ENCODE measurements at places on chromosomes 5 and 9.
A peak's percentile ranks its signal among the peaks of the same experiment; 100 is the strongest.

- DNase-seq = no peak
These were observed 173.2 kb downstream of the PRELID2 start for GRCh38 chr5:145661737-145662485.

DNA sequence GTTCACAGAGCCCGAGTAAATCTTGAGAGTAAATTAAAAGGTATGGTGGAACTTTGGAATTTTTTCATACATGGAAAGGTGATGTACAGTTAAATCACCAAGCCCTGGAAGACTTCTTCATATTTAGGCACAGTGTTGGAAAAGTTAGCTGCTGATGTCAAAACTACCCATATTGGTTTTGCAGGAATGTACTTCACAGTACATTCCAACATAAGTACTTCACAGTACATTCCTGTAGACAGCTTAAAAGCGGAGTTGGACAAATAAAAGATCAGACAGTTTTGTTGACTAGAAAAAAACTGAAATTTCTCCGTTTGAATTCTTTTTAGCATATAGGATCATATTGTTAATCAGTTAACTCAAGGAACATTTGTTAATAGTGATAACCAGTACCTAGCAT is 1.8 kb downstream of the RANBP17 start:
- DNase-seq = no peak

GRCh38 chr9:2059274-2059929 is 44.3 kb downstream of the SMARCA2 start:
- DNase-seq = no peak

DNA sequence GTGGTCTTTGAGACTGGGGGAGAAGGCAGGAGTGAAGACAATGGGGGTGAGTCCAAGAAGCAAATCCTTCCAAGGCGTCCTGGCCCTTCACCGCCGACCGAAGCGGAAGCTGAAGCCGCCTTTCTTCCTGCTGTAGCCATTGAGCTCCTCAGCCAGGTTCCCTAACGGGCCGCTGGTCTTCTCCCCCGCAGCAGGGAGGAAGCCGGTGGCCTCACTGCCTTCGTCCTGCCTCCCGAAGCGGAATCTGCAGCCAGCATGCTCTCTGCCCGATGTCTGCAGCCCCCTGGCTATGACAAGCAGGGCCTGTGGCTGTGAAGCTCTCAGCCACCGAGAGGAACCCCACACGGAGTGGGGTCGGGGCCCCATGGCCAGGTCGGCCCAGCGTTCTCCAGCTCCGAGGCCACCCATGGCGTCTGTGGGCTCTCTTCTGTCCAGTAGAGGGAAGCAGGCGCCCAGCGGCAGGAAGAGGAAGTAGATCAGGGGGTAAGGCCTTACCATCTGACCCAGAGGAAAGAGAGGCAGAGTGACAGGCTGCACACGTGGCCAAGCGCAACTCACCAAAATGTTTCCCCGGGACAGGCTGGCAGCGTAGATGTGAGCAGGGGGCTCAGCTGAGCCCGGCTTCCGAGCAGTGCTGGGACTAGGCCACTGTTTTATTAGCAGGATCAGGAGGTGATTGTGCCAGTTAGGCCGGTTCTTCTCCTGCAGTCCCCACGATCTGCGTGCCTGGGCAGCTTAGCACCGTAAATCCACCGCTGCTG is 3.1 kb downstream of the QRFP start:
- DNase-seq = peak; percentile 85

DNA sequence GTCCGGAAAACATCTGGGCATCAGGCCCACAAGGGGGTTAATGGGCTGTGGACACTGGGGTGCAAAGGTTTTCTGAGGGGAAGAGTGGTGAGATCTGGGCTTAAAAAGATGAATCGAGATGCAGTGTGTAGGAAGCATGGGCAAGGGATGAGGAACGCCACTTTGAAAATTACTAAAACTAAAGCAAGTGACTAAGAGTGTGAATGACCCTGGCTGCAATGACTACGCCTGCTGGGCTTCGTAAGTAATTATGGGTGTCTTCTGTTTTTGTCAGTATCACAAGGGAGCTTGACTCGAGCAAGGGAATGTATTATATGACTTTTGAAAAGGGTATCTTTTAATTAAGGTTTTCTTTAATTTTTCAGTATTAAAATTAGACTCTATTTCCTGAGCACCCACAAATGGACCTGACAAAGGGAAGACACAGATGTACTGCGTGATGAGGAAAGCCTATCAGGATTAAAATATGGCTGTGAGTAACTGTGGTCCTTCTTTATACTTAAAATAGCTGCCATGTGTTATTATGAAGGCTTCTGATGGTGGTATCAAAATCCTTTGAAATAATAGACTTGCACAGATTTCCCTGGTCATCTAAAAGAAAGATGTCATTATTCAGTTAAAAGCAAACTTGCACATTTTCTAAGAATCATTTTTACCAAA is 4.2 kb downstream of the CTXN3 start:
- no peak for DNase-seq

DNA sequence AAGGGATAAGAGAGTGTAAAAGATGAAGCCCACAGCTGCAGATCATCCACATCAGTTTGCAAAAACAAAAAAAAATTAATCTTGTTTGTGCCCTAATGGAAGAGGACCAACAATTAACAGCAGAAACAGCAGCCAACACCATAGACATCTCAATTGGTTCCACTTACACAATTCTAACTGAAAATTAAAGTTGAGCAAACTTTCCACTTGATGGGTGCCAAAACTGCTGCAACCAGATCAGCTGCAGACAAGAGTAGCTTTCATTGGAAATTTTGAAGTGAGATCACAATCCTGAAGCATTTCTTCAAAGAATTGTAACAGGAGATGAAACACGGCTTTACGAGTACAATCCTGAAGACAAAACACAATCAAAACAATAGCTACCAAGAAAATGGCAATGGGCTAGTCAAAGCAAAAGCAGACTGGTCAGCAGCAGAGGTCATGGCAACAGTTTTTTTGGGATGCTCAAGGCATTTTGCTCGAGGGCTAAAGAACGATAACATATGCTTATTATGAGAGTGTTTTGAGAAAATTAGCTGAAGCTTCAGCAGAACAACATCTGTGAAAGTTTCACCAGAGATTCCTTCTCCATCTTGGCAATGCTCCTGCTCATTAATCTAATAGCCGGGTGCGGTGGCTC is 4.1 kb upstream of the RBM27 start:
- DNase-seq = no peak

DNA sequence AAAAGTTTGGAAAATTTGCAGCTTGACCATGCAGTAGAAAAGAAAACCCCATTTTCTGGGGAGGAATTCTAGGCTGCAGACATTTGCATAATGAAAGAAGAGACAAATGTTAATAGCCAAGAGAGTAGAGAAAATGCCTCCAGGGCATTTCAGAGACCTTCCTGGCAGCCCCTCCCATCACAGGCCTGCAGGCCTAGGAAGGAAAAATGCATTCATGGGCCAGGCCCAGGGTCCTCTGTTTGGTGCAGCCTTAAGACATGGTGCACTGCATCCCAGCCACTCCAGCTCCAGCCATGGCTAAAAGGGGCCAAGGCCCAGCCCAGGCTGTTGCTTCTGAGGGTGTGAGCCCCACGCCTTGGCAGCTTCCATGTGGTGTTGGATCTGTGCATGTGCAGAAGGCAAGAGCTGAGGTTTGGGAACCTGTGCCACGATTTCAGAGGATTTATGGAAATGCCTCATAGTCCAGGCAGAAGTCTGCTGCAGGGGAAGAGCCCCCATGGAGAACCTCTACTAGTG is 75.0 kb upstream of the OR13F1 start:
- DNase-seq = no peak

GRCh38 chr5:140372971-140373487 is 13.0 kb downstream of the SLC4A9 start:
- peak; percentile 79 for DNase-seq

DNA sequence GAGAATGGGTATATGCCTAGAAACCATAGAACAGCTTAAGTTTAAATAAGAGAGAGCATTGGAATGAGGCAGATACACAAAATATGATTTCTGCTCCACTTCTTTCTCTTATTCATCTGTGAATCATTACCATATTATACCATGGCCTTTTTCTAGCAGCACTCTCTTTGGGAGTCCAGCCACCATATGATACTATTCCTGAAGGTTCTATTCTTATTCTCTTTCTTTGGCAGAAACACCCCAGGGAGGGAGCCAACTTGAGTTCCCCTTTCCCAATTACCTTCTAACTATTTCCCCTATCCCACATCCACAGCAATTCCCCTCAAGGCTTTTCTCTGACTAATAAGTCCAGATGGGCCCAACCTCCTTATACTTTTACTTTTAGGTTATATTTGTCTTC is 55.9 kb downstream of the NDUFAF2 start:
- no peak for DNase-seq

GRCh38 chr5:144771802-144772201 is 601.1 kb downstream of the KCTD16 start:
- no peak for DNase-seq

DNA sequence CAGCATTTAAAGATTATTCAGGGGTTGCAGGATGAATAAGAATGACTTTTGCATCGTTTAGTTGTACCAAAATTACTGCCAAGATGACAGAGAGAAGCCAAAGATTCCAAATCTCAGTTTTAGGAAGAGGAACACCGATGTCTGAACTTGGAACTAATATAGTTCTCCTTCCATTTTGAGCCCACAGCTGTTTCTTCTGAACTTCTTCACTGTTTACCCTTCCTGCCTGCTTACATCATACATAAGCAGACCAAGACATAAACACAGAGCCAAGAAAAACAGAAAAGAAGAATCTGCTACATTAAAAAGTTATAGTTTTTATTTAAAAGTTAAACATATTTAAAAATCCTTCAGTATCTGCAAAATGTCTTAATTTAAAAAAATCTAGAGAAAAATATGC is 146.9 kb upstream of the RAPGEF1 start:
- no peak for DNase-seq

DNA sequence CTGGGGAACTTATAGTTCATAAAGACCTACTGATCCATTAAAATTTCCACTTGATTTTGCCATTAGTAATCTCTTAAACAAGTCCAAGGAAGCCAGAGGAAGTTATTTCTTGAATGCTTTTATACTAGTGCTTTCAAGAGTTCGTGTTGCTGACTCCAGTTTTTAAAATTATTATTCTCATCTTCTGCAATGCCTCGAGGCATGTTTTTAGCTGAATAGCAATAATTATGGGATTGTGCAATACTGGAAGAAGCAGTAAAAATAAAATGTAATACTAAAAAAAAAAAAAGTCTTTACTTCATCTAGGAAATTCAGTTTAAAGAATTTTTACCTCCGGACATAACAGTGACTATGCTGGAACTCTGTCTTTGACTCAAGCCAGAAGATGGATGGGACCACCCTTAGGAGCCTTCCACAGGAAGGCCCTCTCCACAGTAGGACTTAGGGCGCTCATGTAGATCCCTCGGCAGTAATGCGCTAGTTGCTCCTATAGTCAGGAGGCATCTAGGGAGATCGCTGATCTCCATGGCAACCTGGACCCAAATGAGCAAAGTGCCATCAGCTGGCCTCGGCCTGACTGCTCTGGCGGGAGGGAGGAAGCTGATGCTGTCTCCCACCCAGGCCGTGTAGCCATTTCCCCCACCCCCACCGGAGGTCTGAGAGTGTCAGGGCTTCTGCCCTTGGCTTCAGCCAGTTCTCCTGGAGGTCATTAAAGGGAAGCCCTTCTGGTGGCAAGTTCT is 56.7 kb downstream of the DAPK1 start:
- DNase-seq = no peak

DNA sequence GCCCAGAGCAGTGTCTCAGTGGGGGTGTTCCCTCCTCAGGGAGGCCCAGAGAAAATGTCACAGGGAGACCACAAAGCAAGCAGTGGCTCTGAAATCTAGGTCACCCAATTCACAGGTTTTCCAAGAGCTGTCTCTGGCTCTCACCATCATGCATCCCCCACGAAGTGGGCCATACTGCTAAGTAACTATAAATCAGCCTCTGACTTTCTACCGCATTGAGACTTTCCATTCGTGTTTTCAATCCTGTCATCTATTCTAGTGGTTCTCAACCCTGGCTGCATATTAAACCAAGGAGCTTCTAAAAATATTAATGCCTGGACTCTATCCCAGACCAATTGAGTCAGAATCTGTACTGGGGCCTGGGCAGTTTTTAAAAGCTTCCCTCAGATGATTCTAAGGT is 2.0 kb upstream of the C1QTNF3 start:
- no peak for DNase-seq

GRCh38 chr9:121369595-121370265 is at the start of gene STOM:
TSS of gene STOM (minus strand) at chr9:121370250. CDS start at chr9:121370187, 63 bp downstream.
- peak; percentile 91 for DNase-seq

DNA sequence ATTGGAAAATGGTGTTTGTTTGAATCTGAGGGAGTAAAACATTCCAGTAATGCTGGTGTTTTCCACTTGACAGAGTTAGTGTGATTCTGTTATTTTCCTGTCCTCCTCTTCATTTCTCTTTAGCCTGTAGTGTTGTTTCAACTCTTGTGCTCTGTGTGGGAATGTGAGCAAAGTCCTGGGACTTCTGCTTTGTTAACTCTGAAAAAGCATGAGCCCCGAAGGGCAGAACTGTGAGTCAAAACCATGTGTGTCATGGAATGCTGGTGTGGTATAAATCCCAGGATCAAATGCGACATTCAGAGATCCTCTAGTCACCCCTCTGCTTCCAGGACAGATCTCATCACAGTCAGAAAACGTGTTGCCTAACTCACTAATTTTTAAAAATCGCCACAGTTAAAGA is 8.9 kb downstream of the F2R start:
- DNase-seq = no peak

GRCh38 chr9:113957351-113957750 is 81.2 kb downstream of the ZNF618 start:
- no peak for DNase-seq

- no peak for DNase-seq
These were observed 945.2 kb upstream of the PTPRD start for GRCh38 chr9:11558043-11558442.

DNA sequence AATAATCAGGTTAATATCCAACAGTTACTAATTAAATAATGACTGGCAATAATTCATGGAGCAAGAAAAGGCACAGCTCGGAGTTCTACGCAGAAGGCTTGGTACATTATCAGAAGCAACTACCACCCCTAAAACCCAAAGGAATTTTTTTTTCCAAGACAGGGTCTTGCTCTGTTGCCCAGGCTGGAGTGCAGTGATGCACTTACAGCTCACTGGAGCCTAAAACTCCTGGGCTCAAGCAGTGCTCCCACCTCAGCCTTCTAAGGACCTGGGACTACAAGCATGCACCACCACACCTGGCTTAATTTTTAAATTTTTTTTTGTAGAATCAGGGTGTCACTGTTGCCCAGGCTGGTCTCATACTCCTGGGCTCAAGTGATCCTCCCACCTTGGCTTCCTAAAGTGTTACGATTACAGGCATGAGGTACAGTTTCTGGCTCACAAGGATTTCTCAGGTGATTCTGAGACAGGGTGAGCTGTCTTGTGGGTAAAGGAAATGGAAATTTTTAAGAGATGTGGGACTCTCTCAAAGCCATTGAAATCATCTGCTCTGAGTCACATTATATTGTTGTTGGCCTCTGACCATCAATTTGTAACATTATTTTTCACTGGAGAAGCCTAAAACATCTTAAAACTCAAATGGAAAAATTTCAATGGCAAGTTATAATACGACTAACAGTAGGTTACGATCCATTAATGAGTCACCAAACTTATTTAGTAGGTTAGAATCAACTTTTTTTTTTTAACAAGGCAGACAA is 19.7 kb upstream of the HSDL2 start:
- no peak for DNase-seq

- no peak for DNase-seq
These were observed 320.1 kb downstream of the DEPDC1B start for GRCh38 chr5:60379907-60380306.
